ENCODE measurements at places on chromosomes 1 and 21.

DNA sequence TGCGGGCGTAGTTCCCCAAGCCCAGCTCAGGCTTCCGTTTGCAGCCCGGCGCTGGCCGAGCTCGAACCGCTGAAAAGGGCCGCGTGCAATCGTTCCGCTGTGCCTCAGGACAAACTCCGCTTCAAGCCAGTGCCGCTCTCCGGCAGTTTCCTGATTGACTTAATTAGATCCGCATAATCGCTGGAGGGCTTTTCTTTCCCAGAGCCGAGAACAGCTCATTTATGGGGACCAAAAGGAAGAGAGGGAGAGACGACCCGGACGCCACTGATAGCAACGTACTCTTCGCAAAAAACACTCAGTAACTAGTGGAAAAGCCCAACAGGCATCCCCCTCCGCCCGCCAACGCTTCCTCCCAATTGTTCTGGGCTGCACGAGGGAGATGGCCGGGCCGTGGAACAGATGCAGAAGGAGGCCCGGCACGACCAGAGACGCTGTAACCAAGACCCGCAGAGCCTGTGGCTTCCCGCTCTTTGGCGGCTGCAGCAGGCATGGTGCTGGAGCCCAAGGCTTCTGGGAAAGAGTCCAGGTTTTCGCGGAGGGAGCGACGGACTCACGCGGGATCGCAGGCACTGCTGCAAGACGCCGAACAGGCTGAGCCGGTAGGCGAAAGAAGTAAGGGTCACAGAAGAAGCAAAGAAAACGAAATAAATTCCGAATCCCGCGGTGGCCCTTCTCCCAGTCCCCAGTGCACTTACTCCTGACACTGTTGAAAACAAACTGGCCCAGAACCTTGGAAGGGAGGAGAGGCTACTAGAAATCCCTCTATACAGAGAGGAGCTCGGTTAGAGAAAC lies 3.6 kb upstream of the FOXD2 start:
- DNase-seq, result no peak

DNA sequence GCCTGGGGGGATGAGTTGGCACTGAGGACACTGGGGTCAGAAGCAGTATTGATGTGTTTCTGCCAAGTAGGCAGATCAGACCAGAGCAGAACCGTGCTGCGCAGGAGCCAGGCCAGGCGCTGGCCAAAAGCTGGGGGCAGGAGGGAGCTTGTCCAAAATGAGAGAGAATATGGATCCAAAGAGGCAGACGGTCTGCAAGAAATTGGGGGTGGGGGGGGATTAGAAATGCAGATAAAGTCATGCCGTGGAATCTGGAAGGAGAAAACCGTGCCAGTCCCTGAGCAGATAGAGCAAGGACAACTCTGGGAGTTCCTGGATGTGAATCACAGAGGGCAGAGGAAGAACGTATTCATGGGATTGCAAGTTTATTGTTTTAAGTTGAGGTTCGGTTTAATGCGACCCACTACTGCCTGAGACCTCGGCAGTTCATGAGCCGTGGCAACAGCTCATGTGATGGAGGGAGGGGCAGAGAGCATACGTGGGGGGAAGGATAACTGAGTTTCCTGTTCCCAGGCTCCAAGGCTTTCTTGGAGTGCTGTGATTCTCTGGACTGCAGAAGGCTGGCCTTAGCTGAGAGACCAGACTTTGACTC lies 224.0 kb downstream of the FGGY start:
- no peak for DNase-seq

GRCh38 chr1:234725177-234726132 lies 115.5 kb upstream of the IRF2BP2 start:
- peak; percentile 56 for DNase-seq

GRCh38 chr1:209645574-209646452 lies 6.4 kb downstream of the LAMB3 start:
- no peak for DNase-seq

- DNase-seq, result no peak
These were observed 7.6 kb downstream of the CHD5 start for GRCh38 chr1:6172549-6172948.

- DNase-seq, result no peak
These were observed 98.8 kb downstream of the RASAL2 start for GRCh38 chr1:178192686-178193085.

- peak; percentile 77 for DNase-seq
These were observed 27.2 kb upstream of the EPS8L3 start for GRCh38 chr1:109790735-109791494.

DNA sequence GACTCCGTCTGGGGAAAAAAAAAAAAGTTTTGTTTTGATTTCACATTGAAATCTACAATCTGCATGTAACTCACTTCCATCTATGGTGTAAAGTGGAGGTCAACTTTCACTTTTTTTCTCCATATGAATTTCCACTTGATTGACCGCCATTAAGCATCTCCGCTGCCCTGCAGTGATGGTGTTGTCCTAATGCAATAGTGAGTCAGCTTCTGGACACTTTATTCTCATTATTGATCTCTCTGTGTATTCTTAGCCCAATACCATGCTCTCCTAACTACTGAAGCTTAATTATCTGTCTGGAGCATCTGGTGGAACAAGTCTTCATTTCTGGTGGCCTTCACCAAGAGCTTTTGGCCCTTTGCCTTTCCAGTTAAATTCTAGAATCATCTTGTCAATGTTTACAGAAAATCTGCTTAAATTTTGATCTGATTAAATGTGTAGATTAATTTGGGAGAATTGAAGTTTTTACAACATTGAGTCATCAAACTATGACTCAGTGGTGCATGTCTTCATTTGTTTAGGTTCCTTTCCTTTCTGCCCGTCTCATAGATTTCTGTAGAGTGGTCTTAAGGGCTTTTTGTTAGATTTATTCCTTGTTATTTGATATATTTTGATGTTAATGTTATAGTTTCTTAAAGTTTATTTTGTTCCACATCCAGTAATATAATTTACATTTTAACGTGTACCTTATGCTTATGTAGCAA lies 181.5 kb downstream of the PRDM2 start:
- no peak for DNase-seq

DNA sequence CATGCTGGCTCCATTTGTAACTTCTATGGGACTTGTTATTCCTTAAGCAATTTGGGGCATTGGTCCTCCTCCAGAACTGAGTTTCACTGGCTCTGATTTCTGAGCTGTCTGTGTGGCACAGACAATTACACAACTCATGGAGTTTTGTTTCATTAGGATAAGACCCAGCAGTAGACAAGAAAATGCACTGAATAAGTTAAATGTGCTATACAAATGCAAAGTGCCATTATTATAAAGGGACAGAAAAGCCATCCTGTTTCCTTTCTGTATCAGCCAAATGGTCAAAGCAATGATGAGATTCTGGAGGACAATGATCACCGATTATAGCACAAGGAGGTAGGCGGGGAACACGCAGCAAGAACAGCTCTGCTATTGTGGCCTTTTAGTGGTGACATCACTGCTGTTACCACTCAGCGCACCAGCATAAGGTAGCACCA lies 81.9 kb downstream of the CNIH3 start:
- no peak for DNase-seq

GRCh38 chr1:53733975-53734649 lies 4.9 kb downstream of the GLIS1 start:
- DNase-seq, result no peak

- DNase-seq, result no peak
These were observed 119.8 kb downstream of the GALNT2 start for GRCh38 chr1:230186874-230187273.

GRCh38 chr1:225944951-225945350 lies 3.9 kb upstream of the LEFTY2 start:
- DNase-seq, result no peak

DNA sequence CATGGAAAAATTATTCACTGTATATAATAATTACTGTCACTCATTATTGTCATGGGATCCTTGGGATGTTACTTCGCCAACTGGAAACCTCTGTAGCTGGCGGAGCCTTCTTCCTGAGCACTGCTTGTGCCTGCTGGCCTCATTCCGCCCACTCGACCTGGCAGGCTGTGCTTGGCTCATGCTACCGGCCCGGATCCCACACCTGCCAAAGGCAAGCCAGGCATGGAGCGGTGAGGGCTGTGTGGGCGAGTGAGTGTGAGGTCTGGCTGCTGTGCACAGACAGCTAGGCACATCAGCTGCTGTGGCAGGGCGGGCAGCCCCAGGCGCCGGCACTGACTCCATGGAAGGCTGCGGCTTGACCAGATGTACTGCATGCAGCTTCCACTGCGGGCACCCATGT lies 78.4 kb downstream of the DISP1 start:
- no peak for DNase-seq

DNA sequence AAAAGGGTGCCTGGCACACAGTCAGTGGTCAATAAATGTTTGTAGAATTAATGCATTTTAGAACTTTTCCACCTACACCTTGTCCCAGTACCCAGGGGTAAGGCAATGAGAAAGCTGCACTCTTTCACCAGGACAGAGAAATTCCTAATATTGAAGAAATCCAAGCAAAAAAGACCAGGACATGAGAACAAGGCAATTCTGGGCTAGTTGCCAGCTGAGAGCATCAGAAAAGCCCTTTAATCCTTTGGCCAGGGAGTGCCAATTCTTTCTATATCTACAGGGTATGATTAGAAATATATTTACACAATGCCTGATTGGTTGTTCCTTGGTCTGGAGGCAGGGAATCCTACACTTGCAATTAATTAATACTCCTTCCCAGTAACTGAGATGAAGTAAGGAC lies 492.4 kb upstream of the NFIA start:
- DNase-seq, result no peak

DNA sequence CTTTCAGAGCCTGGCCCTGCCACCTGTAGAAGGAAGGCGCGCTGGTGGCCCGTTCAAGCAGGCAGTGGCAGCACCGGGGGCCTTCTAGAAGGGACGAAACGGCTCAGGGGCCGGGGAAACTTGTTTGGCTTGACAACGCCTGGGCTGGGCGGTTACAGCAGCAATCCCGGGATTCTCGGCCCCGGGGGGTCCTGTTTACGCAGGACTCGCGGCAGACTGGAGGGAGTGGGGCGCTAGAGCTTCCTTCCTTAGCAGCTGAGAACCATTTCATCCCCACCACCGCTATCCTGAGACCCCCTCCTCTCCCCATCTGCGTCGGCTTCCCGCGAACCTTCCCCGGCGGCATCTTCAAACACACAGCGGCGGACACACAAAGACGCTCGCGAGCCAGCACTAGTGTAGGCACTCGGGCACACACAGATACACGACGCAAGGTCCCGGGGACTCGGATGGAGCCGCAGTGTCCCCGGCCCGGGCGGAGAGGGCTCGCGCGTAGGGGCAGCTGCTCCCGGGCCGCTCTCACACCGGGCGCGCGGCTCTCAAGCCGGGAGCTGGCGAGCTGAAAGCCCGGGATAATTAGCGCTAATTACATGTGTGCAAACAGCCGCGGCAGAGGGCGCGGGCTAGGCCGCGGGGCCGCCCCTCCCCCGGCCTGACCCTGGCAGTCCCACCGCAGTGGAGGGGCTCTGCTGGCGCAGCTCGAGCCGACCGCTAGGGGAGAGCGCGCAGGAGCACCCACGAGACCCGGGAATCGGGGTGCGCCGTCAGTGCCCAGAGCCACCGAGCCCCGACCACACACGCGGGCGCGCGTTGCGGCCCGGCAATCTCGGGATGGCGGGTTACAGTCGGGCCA lies 271.4 kb downstream of the FOXD2 start:
- DNase-seq, result no peak
